ENCODE measurements at places on chromosomes 3 and 15.

DNA sequence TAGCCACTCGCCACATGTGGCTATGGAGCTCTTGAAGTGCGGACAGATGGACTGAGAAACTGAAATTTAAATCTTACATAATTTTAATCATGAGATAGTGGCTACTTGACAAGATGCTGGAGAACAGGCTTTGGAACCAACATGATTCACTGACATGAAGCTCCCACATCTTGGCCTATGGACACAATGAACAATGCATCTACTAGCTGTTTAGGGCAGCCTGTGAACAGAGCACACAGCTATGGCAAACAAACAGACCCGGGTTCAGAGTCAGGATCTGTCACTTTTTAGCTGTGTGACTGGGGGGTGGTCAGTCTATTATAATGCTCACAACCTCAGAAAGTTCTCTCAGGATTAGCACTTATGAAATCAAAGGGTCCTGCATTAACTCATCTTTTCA is 616.6 kb downstream of the MAGI1 start:
- no peak for DNase-seq

GRCh38 chr3:8472549-8472948 is 29.1 kb upstream of the LMCD1 start:
- DNase-seq, result no peak

- no peak for DNase-seq
These were observed 41.7 kb upstream of the PRR23E start for GRCh38 chr3:127151251-127151564.

DNA sequence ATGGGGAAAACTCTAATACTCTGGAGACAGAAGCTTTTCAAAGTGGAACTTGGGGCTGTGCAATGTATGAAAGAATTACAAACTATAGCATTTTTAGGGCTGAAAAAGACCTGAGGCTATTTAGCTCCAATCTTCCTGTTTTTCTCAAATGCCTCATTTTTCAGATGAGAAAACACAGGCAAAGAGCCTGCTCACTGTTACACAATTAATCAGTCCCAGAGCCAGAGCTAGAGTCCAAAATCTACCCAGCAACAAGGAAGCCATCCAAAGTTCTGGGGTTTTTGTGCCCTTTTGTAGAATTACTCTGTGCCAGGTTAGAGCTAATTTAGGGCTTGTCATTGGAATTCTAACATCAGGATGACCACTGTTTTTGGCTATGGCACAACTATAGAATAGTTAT is 45.5 kb downstream of the GPR149 start:
- DNase-seq, result no peak

DNA sequence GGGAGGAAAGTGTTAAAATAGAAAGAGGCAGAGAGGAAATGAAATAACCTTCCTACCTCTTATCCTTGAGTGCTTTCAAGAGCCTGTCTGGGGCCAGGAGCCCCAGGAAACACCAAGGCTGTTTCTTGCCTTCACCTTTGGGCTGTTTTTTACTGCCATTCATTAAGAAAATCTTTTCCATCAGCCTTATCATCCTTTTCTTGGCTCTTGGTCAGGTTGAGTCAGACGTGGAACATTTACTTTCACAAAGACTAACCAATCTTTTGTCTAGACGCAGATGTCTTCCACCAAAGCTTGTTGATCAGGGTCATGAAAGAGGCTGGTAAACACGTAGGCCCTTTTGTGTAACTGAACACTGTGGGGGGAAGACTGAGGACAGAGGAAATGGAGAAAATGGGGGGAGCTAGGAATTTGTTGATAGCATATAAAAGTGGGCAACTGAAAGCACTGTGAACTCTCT is 151.0 kb upstream of the THBS1 start:
- DNase-seq, result no peak

- DNase-seq, result no peak
These were observed 140.4 kb upstream of the GALNT15 start for GRCh38 chr3:16033889-16034687.

- DNase-seq, result no peak
These were observed 741.5 kb downstream of the EDEM1 start for GRCh38 chr3:5929027-5929426.

GRCh38 chr3:82641701-82642100 is 880.3 kb upstream of the GBE1 start:
- DNase-seq, result no peak

GRCh38 chr3:88084097-88084501 is 25.0 kb downstream of the ZNF654 start:
- no peak for DNase-seq
